ENCODE measurements at places on chromosomes 12 and 14. TPM values are rescaled to one million over a fixed set of nuclear protein-coding genes. Genes with fewer than 3 reads are reported as not detected.

Gene C12orf54
- total RNA-seq: not detected

Gene ADAMTS20
- not detected for total RNA-seq

Gene OTX2
- total RNA-seq: not detected

Gene SLCO1B1
- total RNA-seq: not detected

Gene RFLNA
- total RNA-seq: 0.19 TPM

Gene DBX2
- total RNA-seq: 0.24 TPM
